ENCODE measurements at places on chromosomes 7 and 10. TPM values are rescaled to one million over a fixed set of nuclear protein-coding genes. Genes with fewer than 3 reads are reported as not detected.

DNA sequence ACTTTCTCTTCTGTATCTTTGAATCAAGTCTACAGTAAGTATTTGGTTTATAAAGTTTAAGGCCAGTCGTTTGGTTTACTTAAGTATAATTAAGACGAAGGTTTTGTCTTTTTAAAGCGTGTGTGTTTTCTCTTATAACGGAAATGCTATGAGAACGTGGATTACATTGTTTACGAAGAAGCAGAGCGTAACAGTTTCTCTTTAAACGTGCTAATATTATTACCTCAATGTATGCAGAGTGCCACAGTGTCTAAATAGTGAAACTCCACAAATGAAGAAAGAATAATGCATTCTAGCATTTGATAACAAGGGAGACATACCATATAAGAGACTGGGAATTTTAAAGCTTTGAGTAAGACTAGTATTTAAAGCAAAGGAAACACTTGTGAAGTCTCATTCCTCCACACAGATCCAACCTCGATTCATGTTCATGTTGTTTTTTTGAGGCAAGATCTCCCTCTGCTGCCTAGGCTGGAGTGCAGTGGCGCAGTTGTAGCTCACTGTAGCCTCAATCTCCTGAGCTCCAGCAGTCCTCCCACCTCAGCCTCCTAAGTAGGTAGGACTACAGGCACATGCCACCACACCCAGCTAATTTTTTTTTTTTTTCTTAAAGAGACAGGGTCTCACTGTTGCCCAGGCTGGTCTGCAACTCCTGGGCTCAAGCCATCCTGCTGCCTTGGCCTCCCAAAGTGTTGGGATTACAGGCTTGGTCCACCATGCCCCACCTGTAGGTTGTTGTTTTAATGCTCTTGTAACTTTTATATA, 75.1 kb downstream of the ANKRD61 start:
- DNase-seq, result no peak

DNA sequence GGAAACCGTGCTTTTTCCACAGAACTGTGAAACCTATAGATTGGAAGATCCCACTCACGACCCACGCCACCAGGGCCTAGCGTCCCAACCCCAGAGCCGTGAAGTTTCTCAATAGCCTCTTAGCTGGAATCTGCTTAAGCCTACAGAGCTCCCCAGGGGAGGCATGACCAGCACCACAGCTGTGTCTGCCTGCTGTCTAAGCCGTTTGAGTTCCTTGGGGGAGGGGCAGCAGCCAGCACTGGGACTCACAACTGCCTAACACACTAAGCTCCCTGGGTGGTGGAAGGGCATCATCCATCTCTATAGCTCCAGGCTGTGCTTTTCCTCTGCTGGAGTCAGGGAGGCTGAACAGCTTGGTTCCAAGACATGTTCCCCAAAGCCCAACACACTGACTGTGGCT, 26.0 kb upstream of the TMEM140 start:
- no peak for DNase-seq

- DNase-seq, result no peak
Observed at GRCh38 chr7:27112955-27113949, 10.8 kb upstream of the HOXA2 start.

GRCh38 chr10:86300399-86300925, 66.1 kb downstream of the GRID1 start:
- no peak for DNase-seq

- no peak for DNase-seq
Observed at GRCh38 chr7:7321681-7322080, 139.3 kb downstream of the C1GALT1 start.

DNA sequence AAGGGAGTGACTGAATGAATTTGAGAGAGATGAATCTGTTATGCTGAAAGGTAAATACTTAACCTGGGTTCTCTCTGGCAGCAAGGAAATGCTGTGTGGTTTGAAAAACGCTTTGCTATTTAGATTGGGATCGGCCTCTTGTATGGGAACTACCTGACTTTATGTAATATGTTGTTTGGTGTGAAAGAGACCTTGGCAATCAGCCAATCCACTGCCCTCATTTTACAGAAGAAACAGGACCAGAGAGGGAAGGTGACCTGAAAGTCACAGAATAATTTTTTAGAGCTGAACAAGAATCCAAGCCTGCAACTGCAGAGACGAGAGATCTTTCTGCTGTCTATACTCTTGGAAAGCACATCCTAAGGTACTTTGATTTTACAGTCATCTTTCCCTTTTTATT, 1.0 kb downstream of the BUD31 start:
- no peak for DNase-seq

DNA sequence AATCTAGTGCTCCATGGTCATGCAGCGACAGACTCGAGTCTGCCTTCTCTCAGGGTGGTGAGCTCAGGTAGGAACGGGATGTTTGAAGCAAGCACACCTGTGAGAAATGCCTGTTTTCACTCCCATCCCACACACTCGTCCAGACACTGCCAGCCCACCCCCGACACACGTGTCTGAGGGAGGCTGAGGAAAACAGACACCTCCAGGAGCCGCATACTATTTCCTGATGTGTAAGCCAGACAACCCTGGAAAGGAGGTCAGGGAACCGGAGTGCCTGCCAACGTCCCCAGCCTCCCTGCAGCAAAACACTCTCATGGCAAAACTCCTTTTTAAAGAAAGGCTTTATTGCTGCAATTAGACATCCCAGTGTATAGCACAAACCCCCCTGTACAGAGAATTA, 80.2 kb downstream of the ALOX5 start:
- DNase-seq, result no peak

DNA sequence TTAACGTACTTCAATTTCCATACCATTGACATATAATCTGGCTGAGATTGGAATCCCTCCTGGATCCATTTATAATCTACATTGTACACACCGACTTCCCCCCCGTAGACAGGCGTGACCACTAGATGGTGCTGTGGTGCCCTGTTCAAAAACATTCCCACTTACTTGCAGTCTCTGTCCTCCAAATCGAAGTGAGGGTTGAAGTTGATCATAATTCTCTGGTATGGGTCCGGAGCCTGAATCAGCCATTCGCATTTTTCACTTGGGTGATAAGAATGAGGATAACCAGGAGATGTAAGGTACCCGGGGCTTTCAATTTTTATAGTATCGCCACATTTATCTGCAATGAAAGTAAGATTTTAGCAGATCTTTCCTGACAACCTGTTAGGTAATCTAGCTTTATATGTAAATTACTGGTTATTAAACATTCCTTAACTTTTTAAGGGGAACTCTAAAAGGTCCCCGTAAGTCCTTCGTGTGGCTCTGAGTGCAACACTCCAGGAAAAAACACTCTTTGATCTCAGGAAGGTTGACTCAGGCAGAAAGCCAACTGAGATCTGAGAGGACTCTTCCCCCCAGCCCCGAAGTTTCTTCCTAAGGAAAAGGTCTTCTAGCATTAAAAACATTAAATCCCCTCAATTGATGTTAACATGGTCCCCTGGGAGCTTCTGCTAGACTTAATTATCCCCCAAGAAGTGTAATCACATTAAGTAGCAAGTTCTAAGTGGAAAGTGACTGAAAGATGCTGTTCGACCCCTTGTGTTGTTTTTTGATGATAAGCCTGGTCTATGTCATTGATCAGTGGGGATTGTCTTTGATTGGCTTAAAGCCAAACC, 3.7 kb downstream of the NRP1 start:
- DNase-seq, result no peak

DNA sequence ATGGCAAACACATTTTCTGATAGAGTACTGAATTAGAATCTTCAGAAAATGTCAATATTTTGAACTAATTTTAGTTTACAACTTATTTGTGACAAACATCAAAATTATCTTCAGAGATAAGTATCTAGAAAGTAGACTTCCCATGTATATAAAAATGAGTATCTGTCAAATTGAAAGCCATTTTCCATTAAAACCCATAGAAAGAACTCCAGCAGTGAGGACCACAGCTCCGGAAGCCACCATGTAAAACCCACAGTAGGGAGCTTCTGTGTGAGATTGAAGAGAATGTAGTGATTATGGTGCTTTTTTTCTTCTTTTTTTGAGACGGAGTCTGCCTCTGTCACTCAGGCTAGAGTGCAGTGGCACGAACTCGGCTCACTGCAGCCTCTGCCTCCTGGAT, 687.0 kb downstream of the TYW1 start:
- DNase-seq, result no peak

- DNase-seq, result no peak
Observed at GRCh38 chr7:14639801-14640200, 262.8 kb downstream of the DGKB start.

GRCh38 chr10:44831581-44831980, 79.6 kb upstream of the TMEM72 start:
- DNase-seq, result no peak

DNA sequence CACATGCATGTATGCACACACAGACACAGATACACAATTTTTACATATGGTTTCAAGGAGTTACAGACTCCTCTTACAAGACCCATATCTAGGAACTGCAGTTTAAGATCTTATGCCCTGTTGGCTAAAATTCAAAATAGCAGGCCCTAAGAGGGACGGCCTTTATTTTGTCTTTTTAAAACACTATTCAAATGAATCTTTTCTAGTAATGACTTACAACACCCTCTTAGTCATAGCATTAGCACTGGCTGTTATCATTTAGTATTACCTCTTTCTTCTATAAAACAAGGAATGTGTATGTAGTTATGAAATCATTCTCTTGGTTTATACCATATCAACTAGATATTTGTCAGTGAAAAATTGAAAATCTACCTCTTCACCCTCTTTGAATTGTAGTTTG, 15.3 kb downstream of the PAPSS2 start:
- DNase-seq, result no peak

DNA sequence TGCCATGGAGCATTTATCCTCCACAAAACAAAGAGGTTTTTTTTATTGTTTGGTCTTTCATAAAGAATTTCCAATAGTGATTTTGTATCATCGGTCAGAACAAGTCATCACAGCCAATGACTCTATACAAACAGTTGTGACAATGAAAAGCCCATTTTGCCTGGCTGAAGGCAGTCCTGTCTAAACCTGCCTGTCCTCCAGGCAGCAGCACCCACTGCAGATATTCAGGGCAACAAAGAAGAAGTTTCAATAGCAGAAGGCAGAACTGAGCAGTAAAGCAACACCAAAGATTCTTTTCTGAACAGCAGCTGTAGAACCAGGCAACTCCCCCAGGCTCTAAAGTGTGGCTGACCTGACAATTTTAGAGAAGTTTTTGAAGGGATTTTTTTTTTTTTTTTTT, 169.4 kb downstream of the FGFR2 start:
- DNase-seq, result no peak

Gene TCTN3
- total RNA-seq, result 43.8 TPM

Gene PVRIG
- total RNA-seq, result not detected

Gene FHIP2A
- total RNA-seq, result 20.5 TPM

Gene ZNF398
- total RNA-seq, result 12.3 TPM

Gene BLNK
- not detected for total RNA-seq

Gene TMEM196
- not detected for total RNA-seq

Gene H2BK1
- not detected for total RNA-seq

Gene KCNMA1
- total RNA-seq, result 11.4 TPM

Gene TAS2R5
- total RNA-seq, result 0.34 TPM

Gene SOSTDC1
- not detected for total RNA-seq

Gene ZEB1
- 105 TPM for total RNA-seq

All from glomerular endothelial cell (primary cell).